ENCODE measurements at places on chromosomes 3 and 15. TPM values are rescaled to one million over a fixed set of nuclear protein-coding genes. Genes with fewer than 3 reads are reported as not detected.

Gene GAP43
- total RNA-seq: not detected

Gene HHLA2
- total RNA-seq: 0.18 TPM

Gene ATP10A
- 3.6 TPM for total RNA-seq

Gene THPO
- total RNA-seq: 0.41 TPM

Gene GPR156
- total RNA-seq: 5.3 TPM

Gene TTLL13
- 0.41 TPM for total RNA-seq

Gene ONECUT1
- total RNA-seq: not detected

- no peak overlapping the region for H3K4me3 ChIP-seq
- no peaks in the 10 kb centered on the region for H3K36me3 ChIP-seq
- DNase-seq: no peak
- H3K27ac ChIP-seq: no peak overlapping the region
These were observed 31.9 kb upstream of the SPSB4 start for GRCh38 chr3:141019244-141019643.

DNA sequence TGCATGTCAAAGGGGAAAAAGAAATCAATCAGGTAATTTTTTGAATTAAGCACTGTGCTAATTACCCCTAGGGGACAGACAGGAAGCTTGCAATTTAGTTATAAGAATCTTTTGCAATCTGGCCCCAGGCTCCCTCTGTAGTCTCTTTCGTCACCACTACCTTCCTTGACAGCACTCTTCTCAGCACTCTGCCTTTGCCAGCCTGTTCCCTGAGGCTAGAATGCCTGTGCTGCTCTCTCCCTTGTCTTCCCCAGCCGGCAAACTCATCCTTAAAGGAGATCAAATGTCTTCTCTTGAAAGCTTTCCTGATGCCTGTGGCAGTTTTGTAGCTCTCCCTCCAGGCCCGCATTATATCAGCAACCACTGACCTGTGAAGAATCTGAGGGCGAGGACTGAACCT lies 32.4 kb upstream of the PRTG start:
- no peak overlapping the region for H3K27ac ChIP-seq
- H3K4me1 ChIP-seq: no peaks in the 10 kb centered on the region
- no peak overlapping the region for H3K4me3 ChIP-seq
- no peak for DNase-seq
- no peaks in the 10 kb centered on the region for H3K36me3 ChIP-seq

GRCh38 chr3:127404221-127405009 lies 116.6 kb upstream of the PRR20G start:
- DNase-seq: no peak
- H3K4me1 ChIP-seq: no peaks in the 10 kb centered on the region
- no peaks in the 10 kb centered on the region for H3K36me3 ChIP-seq
- no peak overlapping the region for H3K27ac ChIP-seq
- H3K4me3 ChIP-seq: no peak overlapping the region

- no peak overlapping the region for H3K4me3 ChIP-seq
- H3K27me3 ChIP-seq: no peaks in the 10 kb centered on the region
- no peak overlapping the region for H3K27ac ChIP-seq
- H3K4me1 ChIP-seq: peaks cover 3% of the 10 kb centered on the region
- H3K36me3 ChIP-seq: no peaks in the 10 kb centered on the region
These were observed 4.1 kb upstream of the TSC22D2 start for GRCh38 chr3:150404023-150404422.

DNA sequence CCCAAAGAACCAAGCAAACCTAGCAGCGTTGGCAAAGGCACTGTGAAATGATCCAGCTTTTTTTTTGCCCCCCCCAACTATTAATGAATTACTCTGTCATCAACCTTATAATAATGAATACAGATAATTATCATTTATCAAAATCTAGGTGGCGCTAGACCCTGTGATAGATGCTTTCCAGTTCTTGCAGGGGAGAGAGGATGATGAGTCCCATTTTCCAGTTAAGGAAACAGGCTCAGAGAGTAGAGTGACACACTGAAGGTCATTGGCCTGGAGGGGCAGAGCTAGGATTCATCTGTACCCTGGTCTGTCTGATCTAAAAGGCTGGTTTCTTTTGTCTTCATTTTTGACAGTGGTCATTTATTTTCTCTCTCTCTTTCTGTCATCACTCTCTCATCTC lies 5.0 kb downstream of the ACOX2 start:
- H3K4me3 ChIP-seq: no peak overlapping the region
- no peaks in the 10 kb centered on the region for H3K4me1 ChIP-seq
- no peak overlapping the region for H3K27ac ChIP-seq
- H3K36me3 ChIP-seq: no peaks in the 10 kb centered on the region

DNA sequence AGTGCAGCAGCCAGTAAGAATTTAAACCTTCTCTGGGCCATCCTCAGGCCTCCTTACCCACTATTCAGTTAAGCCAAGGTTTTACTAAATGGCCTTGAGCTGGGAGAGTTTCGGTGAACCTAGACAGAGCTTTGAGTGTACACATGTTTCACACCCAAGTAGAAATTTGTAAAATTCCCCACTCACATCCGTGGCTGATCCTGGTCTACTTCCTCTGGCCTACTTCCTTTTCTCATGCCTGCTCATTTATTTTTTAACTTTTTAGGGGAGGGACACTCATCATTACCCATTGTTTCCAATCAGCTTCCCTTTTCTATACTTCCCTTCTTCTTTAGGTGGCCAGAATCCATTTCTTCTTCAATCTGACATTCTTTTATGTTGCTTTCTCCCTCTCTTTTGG lies 7.6 kb downstream of the CX3CR1 start:
- H3K36me3 ChIP-seq: no peaks in the 10 kb centered on the region
- no peak overlapping the region for H3K4me3 ChIP-seq
- no peaks in the 10 kb centered on the region for H3K27me3 ChIP-seq
- no peaks in the 10 kb centered on the region for H3K4me1 ChIP-seq
- no peak for DNase-seq

- no peak overlapping the region for H3K4me3 ChIP-seq
- H3K27ac ChIP-seq: no peak overlapping the region
- no peaks in the 10 kb centered on the region for H3K27me3 ChIP-seq
- DNase-seq: peak; percentile 47
- H3K4me1 ChIP-seq: no peaks in the 10 kb centered on the region
- no peaks in the 10 kb centered on the region for H3K36me3 ChIP-seq
These were observed 68.5 kb downstream of the KCNH8 start for GRCh38 chr3:19216669-19217337.

- H3K27ac ChIP-seq: no peak overlapping the region
- no peaks in the 10 kb centered on the region for H3K4me1 ChIP-seq
- H3K4me3 ChIP-seq: no peak overlapping the region
- H3K27me3 ChIP-seq: no peaks in the 10 kb centered on the region
- H3K36me3 ChIP-seq: no peaks in the 10 kb centered on the region
These were observed 177.0 kb downstream of the ZBBX start for GRCh38 chr3:167203062-167203461.

DNA sequence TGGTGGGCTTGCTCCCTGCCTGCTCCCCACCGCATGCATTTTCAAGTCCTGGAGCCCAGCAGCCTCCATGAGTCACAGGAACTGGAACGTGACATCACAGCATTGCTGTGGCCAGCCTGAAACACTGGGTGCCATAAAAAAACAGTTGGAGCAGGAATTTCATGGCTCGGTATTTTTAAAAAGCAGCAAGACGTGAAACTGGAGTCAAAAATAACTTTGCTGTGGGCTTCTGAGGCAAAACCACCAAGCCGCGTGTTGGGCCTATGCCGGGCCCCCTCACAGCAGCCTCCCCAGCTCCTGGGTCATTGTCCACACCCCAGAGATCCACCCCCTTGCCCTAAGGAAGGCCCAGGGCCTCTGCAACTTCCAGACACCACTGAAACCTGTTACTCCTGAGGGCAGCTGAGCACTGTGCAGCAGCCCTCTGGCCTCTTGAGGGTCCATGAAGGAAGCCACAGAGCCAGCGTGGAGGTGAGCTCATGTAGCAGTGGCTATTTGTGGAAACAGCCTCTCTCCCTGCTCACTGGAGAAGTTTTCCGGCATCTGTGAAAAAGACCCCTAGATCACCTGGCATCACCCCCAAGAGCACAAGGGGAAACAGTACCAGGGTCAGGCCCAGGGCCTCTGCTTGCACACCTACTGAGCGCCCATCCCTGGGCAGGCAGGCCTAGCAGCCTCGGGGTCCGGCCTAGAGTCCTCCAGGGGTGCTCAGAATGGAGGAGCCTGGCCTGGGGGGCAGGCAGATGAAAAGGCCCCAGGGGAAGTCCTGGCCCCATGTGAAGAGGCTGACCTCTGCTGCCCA lies 34.0 kb upstream of the DUSP7 start:
- H3K4me3 ChIP-seq: no peak overlapping the region
- H3K36me3 ChIP-seq: no peaks in the 10 kb centered on the region
- no peaks in the 10 kb centered on the region for H3K27me3 ChIP-seq
- DNase-seq: peak; percentile 67
- peak overlapping the region; percentile 75 for H3K27ac ChIP-seq
- no peaks in the 10 kb centered on the region for H3K4me1 ChIP-seq

DNA sequence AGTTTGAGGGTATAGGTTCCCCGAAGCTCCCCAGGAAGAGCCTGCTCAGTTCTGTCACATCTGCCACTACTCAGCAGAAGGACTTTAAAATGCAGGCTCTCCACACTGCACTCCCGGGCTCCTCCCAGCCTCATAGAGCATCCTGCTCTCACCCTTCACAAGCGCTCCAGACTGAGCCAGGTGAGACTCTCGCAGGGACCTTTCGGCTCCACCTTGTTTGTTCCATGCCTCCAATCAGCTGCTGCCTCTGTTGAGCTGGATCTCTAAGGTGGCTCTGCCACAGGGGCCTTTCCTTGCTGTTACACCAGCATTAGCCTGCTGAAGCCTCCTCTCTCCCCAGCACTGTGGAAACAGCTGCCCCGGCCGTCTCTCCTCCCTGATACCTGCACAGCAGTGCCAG lies 56.1 kb downstream of the SLCO3A1 start:
- H3K4me3 ChIP-seq: no peak overlapping the region
- no peaks in the 10 kb centered on the region for H3K27me3 ChIP-seq
- H3K36me3 ChIP-seq: no peaks in the 10 kb centered on the region
- H3K27ac ChIP-seq: no peak overlapping the region
- H3K4me1 ChIP-seq: no peaks in the 10 kb centered on the region

DNA sequence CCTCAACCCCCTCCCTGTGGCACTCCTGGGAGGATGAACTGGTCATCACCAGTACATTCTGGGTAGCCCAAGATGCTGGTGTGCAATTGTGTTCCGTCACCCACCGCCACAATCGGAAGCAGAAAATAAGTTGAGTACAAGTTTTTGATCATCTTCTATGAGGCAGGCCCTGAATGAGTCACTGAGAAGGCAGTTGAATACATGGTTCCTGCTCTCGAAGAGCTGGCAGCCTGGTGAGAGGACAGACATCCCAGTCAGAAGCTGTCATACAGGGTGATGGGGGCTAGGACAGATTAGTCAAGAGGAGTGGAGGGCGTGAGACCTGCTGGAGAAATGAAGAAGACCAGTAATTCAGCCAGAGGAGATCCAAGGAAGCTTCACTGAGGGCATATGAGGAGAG lies 6.2 kb downstream of the CEMIP start:
- DNase-seq: no peak
- no peaks in the 10 kb centered on the region for H3K36me3 ChIP-seq
- peaks cover 2% of the 10 kb centered on the region for H3K4me1 ChIP-seq
- H3K4me3 ChIP-seq: no peak overlapping the region
- H3K27ac ChIP-seq: no peak overlapping the region
- no peaks in the 10 kb centered on the region for H3K27me3 ChIP-seq

Measured in uterus (tissue), 4 donors.